ENCODE measurements at places on chromosomes 4 and X.
A peak's percentile ranks its signal among the peaks of the same experiment; 100 is the strongest.

DNA sequence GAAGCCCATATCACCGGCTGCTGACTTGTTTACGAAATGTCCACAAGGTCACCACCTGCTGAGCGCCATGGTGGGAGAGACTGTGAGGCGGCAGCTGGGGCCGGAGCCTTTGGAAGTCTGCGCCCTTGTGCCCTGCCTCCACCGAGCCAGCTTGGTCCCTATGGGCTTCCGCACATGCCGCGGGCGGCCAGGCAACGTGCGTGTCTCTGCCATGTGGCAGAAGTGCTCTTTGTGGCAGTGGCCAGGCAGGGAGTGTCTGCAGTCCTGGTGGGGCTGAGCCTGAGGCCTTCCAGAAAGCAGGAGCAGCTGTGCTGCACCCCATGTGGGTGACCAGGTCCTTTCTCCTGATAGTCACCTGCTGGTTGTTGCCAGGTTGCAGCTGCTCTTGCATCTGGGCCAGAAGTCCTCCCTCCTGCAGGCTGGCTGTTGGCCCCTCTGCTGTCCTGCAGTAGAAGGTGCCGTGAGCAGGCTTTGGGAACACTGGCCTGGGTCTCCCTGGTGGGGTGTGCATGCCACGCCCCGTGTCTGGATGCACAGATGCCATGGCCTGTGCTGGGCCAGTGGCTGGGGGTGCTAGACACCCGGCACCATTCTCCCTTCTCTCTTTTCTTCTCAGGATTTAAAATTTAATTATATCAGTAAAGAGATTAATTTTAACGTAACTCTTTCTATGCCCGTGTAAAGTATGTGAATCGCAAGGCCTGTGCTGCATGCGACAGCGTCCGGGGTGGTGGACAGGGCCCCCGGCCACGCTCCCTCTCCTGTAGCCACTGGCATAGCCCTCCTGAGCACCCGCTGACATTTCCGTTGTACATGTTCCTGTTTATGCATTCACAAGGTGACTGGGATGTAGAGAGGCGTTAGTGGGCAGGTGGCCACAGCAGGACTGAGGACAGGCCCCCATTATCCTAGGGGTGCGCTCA is 8.7 kb upstream of the MSANTD1 start:
- no peak for ATAC-seq

GRCh38 chr4:168317621-168318020 is 931 bp downstream of the DDX60 start:
- ATAC-seq = no peak

- no peak for ATAC-seq
Measured at GRCh38 chrX:8432396-8432795, 32.2 kb upstream of the VCX3B start.

GRCh38 chr4:71360844-71361243 is 22.0 kb downstream of the SLC4A4 start:
- no peak for ATAC-seq

DNA sequence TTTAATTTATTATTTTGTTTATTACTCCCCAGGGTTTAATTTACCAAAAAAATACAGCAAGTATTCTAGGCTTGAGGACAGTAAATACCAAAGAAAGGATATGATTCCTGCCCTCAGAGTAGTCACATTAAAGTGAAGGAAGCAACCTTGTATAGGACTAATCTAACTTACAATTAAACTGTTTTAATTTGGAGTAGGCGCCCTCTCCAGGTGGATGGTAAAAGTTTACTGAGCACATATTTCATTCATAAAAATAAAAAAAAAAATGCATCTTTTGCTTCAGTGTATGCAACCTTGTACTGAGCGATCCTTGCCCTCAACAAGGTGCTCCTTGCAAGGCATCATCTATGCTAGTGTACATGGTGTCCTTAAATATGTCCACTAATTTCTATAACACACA is 72.0 kb upstream of the MAGEB16 start:
- no peak for ATAC-seq

GRCh38 chr4:76196376-76196775 is 17.2 kb downstream of the SCARB2 start:
- no peak for ATAC-seq

GRCh38 chrX:16112428-16112827 is 10.9 kb upstream of the GRPR start:
- no peak for ATAC-seq

GRCh38 chr4:61201561-61201960 is 1.4 kb downstream of the ADGRL3 start:
- no peak for ATAC-seq

- ATAC-seq = peak; percentile 58
Measured at GRCh38 chrX:134622056-134622812, 36.0 kb downstream of the PLAC1 start.

DNA sequence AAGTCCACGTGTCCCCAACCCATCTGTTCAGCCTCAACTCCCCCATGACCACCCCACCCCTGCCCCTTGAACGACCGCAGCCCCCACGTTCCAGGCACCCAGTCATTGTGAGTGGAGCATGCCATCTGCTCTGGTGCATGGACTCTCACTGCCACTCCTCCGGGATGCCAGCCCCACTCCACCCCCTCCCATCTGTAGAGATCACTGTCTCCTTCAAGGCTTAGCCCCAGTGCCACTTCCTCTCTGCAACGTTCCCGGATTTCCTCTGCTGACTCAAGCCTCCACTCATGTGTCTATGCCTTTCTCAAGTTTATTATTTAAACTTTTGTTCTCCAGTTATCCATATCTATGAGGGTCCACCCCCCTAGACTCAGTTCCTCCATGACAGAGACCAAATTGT is 54.0 kb downstream of the MAML3 start:
- no peak for ATAC-seq

GRCh38 chr4:8296491-8296890 is 26.9 kb downstream of the HTRA3 start:
- no peak for ATAC-seq

DNA sequence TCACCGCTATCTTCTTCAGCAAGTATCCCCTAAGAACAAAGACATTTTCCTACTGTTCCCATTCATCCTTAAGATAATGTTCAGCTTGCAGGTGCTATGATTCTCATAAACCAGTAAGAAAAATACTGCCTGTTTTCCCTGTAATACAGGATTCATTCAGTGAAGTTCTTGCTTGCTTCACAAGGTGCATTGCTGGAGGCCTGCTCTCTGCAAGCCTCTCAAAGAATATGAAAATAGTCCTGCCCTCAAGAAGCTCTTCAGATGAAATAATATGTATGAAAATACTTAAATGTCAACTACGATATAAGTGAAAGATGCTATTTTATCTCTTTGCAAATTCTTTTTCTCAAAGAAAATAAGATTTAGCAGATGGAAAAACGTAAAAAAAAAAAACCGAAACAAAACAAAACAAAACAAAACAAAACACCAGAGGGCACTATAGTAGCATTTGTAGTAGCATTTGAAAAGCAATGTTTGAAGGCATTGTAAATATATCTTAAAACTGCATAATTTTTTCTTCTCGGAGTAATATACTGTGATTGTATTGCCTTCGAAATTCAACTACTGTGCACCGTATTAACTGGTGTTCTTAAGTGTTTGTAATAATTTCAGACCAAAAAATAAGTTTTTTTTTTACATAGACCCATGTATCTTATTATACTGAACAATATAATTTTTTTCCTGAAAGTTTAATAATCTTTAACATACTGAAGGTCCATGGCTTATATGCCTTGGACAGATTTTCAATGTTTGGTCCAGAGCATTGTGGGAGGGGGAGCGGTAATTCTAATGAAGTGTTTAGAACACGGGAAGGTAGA is 26.0 kb downstream of the ADH4 start:
- ATAC-seq = no peak

- no peak for ATAC-seq
Measured at GRCh38 chrX:47844117-47844516, 7.4 kb downstream of the ZNF81 start.

GRCh38 chr4:42712854-42713253 is 55.9 kb upstream of the ATP8A1 start:
- ATAC-seq = no peak

- no peak for ATAC-seq
Measured at GRCh38 chr4:8289956-8290700, 20.6 kb downstream of the HTRA3 start.

DNA sequence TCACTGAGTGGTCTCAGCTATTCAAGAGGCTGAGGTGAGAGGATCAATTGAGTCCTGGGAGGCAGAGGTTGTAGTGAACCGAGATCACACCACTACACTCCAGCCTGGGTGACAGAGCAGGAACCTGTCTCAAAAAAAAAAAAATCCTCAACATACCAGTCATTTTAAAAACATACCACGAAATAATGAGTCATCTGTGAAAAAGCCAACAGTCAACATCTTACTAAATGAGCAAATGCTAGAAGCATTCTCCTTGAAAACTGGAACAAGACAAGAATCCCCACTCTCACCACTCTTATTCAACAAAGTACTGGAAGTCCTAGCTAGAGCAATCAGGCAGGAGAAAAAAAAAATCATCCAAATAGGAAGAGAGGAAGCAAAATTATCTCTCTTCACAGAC is 104.0 kb upstream of the ARHGEF9 start:
- no peak for ATAC-seq

- ATAC-seq = no peak
Measured at GRCh38 chr4:1819284-1819683, 26.2 kb downstream of the FGFR3 start.

- ATAC-seq = peak; percentile 92
Measured at GRCh38 chrX:81237516-81237915, 35.6 kb downstream of the SH3BGRL start.

DNA sequence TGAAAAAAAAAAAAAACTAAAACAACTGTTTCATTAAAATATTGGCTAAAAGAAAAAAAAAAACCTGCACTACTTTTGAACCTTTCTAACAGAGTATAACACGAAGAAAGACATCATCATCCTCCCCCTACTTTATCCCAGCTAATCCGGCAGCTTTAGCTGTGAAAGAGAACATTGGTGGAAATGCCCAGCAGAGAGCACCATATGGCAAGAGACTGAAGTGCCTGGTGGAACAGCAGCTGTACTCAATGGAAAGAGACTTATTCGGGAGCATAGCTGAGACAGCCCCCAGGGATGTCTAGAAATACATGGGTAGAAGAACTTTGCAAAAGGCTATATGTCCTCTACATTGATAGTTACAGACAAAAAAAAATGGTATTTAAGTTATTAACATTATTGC is 30.3 kb downstream of the STPG2 start:
- ATAC-seq = no peak

- ATAC-seq = no peak
Measured at GRCh38 chr4:81990898-81991297, 382.9 kb downstream of the HNRNPD start.

DNA sequence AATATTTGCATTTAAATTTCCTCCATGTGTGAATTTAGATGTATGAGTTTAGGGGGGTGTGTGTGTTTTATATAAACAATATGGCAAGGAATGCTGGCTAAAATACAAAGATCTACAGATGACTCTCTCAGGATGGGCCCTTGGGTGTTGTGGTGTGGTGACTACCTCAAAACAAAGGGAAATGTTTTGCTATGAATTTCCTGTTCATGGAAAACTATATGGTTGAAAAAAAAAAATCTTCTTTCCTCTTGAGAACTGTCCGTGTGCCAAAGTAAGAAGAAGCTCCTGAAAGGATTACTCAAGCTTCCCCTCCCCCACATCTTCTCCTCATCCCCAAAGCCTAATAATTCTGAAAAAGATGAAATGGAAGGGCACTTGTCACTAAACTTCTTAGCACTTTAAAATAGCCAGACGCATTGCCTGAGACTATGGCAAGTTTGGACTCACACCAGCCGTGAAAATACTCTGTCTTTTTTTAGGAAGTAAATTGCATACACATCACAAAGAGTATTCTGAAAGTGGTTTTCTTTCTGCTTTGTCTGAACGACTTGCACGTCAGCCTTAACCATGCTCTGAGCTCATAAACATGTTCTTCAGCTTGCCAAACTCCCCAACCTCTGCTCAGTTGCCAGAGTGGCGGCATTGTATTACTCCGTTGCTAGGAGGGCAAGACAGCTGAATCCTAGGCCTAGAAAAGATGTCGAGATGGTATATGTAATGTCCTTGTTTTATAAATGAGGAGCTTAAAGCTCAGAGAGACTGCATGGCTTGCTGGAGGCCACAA is 250.4 kb upstream of the JADE1 start:
- ATAC-seq = no peak

DNA sequence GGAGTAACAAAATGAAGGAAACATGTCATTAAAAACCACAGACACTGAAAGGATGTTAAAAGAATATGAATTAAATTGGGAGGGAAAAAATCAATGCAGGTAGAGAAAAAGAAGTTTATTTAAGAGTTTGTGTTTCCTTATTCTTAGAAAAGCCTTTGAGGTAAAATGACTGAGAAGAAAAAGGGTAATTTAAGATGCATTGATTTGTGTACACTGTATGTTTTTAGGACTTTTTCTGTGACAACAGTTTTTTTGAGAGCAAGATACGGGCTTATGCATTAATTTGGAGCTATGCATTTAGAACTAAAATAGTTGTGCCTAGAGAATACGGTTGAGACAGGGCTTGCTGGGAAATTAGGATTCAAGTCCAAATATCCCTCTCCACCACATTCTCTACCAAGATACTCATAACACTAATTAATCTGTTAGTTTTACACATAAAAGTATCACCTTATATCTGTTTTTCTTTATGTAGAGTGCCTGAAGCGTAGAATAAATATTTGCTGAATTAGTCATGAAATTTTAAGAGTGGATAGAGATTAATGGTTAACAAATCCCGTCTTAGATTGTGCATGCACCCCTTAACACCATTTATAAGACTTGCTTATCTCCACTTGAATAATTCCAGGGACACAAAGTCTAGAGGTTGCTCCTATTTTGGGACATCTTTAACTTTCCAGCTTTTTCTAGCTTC is 232.5 kb downstream of the PCDH7 start:
- no peak for ATAC-seq

DNA sequence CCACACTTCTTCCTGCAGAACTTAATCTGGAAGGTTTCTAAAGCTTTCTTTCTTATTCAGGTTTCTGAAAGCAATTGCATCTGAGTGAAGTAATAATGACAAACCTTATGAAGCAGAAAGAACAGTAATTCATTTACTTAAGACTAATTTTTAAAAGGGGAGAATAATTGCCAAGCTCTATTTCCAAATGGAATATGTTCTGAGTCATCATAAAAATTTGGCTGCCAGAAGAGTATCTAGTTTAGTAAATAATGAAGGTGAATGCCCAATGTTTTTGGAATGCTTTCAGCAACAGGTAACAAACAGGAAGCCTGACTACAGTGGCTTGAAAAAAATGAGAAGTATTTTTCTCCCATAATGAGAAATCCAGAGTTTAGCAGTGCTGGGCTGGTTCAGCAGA is 227.3 kb upstream of the TET2 start:
- no peak for ATAC-seq

- ATAC-seq = no peak
Measured at GRCh38 chrX:39850630-39851152, 247.1 kb downstream of the BCOR start.

DNA sequence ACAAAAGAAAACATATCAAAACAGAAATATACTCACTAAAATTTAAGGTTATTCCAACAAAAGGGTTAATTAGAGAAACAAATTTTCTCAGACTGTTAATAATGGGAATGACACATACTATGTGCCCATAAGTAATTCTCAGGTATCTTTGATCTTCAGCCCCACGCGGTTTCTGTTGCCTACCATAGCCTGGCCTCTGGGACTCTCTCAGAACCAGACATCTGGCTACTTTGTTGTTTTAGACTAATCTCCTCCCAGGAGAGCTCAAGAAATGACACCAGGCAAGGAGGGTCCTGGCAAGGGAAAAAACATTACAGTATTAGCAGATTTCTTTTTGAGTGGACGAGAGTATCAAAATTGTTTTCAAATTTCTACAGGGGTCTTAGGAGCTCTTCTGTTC is 43.7 kb downstream of the SLC10A7 start:
- ATAC-seq = no peak

Data from esophagus mucosa (tissue), 1 donor.